Brain pericyte (primary cell): ENCODE measurements at places on chromosomes 1 and 21.

DNA sequence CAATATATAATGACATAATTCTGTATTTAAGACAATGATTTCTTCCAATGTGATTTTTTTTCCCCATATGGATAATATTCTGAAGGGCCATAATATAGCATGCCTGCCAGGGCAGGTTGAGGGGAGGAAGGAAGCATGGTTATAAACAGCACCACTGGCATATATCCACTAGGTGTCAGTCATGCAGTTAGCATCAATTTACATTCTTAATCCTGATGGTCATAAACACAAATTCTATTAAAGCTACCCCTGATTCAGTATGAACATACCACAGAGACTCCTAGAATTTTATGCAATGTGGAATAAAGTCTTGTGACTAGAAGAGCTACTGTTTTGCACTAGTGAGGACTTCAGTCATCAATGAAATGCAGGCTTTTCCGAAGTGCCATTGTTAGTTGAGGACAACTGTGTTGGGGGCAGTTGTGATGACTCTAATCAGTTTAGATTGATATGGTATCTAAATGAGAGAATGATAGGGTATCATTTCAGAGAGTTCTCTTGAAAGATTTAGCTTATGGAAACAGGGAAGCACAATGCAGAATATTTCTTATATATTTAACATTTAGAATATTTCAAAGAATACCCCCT is 342.7 kb upstream of the NR5A2 start:
- peak; percentile 22 for DNase-seq

- DNase-seq = no peak
Measured at GRCh38 chr1:209342441-209343175, 240.9 kb upstream of the CAMK1G start.

DNA sequence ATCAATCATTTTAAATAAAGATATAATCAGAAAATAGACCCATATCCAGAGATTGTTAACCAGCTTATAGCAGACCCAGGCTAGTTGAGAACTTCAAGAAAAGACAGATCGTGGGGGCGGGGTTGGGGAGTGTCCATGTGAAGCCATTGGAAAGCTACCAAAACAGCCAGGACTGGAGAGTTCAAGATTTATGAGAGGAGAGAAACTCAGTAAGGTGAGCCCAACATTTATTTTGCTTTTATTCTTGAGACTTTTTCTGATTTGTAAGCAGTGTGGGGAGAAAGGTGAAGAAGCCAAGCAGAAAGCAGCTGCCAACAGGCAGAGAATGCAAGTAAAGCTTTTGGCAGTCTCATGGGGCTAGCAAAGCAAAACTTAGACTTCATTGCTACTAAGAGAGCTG is 179.9 kb downstream of the VPS13D start:
- DNase-seq = no peak

- no peak for DNase-seq
Measured at GRCh38 chr1:39776400-39776713, 5.2 kb upstream of the OXCT2 start.

DNA sequence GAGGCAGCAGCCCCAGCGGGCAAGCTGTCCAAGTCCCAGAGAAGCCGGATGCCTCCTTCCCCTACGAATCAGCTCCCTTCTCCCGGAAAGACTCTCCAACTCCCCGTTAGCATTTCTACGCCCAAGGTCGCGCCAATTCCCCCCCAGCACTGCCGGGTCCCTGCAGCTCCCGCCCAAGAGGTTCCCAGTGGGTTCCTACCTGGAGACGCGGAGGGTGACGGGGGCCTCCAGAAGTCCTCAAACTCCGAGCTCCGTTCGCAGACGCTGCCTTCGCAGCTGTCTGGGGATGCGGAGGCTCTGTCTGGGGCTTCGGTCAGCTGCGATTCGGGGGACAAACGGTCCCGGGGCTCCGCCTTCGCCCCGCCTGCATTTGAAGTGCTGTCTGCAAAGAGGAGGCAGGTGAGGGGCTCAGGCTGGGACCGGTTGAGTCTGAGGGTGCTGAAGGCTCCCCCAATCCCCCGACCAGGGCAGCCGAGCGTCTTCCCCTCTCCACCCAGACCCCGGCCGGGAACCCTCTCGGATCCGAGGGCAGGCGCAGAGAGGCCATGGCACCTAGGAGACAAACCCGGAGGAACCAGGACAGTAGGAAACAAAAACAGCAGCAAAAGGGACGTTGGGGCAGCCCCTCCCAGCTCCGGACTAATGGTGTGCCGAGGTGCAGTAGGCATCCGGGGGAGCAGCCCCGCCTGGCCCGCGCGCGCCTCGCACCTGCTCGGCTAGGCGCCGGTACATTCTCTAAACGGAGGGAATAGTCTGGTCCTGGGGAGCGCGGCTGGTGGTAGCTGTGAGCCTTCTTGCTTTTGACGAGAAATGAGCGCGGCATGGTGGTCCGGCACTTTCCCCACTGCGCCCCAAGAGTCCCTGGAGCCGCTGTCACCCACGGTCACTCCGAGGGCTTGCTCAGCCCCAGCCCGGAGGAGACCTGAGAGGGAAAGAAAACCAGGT is 3.8 kb downstream of the GFI1 start:
- DNase-seq = no peak

GRCh38 chr1:59025898-59026426 is 242.1 kb upstream of the JUN start:
- DNase-seq = no peak

DNA sequence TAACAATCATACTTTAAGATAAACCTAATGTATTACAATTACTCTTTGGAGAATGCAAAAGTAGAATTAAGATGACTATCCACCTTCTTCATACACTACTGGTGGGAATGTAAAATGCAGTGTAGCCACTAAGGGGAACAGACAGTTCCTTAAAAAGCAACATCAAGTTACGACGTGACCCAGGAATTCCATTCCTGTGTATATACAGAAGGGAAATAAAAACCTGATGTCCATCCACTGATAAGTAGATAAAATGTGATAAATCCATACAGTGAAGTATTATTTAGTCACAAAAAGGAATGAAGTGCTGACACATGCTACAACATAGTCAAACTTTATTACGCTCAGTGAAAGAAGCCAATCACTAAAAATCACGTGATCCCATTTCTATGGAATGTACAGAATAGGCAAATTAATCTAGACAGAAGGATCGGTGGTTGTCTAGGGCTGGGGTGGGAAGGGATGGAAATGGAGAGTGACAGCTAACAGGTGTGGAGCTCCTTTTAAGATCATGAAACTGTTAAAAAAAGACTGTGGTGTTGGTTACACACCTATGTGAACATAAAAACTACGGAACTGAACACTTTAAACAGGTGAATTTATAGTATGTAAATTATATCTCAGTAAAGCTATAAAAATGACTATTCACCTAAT is 42.1 kb downstream of the NRIP1 start:
- DNase-seq = no peak

DNA sequence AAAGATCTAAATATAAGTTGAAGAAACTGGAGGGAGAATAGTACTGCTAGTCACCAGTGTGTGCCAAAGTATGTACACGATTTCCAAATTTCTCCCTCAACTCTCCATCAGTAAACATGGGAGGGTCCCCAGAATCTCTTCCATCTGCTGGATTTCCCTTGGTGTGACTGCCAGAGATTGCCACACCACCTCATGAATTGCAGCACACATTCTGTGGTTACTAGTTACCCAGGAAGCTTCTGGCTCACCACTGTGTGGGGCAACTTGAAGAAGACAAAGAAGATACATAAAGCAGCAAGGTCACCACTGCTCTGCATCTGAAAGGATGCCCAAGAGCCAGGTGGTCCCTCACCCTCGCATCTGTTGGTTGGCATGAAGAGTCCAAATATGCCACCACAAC is 191.7 kb upstream of the ESRRG start:
- no peak for DNase-seq

DNA sequence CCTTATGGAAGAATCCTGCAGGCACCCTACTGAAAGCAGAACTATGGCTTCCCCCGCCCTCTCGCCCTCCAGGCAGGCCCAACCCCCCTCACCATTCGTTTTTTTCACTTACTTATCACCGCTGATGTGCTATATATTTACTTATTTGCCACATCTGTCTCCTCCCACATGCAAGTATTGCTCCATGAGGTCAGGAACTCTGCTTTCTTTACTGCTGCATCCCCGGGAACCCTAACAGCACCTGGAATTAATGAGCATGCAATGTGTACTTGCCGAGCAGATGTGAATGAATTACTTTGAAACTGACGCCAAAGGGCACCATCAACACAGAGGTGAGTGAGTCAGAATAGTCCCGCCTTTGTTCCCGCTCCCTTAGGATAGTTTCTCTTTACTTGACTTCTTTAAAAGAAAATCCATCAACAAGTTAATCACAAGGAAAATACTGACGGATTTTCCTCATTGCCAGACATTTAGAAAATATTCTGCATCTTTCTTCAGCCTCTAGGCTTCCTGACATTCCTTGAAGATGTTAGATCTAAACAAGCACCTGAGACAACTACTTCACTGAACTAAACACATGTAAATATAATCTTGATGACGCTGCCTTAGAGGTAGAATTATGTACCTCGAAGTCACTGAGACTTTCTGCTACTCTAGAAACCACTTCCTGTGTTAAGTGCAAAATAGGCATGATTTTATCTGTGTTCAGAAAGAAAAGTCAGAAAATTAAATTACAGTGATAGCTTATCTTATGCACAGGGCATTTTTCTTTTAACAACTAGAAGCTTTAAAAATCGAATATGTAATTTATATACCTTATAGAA is 17.5 kb upstream of the RAB4A start:
- no peak for DNase-seq

GRCh38 chr1:154716011-154716410 is 108.0 kb upstream of the ADAR start:
- DNase-seq = no peak

- DNase-seq = no peak
Measured at GRCh38 chr1:41599912-41600311, 115.4 kb upstream of the EDN2 start.

DNA sequence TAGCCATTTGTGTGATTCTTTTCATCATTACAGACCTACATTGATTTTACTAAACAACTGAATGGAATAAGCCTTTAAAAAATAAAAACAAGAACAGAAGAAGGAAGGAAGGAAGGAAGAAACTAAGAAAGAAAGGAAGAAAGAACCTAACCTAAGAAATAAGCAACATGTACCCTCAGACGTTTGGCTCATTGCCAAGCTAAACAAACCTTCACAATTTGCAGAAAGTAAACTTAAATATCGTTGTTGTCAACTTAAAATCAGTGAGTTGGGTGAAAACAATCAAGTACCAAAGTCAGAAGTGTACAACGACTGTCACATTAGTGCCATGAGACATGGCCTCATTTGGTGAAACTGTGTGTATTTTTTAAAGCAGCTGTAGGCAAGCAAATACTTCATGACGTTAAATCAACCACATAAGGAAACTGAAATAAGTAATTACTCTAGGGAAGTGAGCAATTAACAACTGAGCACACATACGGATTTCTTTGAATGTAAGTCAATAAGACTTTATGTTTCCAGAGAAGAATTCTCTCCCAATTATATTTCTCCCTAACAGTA is 313.1 kb upstream of the TMPRSS15 start:
- DNase-seq = no peak

- DNase-seq = no peak
Measured at GRCh38 chr1:151668090-151668489, 48.5 kb downstream of the CELF3 start.

DNA sequence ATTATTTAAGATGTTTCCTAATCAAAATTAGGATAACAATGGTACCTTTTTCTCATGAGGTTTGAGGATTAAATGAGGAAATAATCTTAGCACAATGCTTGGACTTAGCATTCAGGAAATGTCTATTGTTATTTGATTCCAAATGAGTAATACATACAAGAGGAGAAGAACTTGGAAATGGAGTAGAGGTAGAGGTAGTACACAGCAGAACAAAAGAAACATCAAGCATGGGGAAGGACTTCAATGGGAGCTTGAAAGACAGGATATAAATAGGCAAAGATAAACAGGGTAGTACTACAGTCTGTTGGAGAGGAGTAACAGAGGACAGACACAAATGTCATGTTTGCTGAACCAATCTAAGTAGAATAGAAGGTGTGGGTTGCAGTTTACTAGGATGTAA is 59.5 kb upstream of the RGS2 start:
- DNase-seq = no peak

GRCh38 chr1:62613325-62613727 is 16.0 kb downstream of the ANGPTL3 start:
- DNase-seq = no peak

GRCh38 chr1:72015006-72015405 is 267.3 kb downstream of the NEGR1 start:
- no peak for DNase-seq

DNA sequence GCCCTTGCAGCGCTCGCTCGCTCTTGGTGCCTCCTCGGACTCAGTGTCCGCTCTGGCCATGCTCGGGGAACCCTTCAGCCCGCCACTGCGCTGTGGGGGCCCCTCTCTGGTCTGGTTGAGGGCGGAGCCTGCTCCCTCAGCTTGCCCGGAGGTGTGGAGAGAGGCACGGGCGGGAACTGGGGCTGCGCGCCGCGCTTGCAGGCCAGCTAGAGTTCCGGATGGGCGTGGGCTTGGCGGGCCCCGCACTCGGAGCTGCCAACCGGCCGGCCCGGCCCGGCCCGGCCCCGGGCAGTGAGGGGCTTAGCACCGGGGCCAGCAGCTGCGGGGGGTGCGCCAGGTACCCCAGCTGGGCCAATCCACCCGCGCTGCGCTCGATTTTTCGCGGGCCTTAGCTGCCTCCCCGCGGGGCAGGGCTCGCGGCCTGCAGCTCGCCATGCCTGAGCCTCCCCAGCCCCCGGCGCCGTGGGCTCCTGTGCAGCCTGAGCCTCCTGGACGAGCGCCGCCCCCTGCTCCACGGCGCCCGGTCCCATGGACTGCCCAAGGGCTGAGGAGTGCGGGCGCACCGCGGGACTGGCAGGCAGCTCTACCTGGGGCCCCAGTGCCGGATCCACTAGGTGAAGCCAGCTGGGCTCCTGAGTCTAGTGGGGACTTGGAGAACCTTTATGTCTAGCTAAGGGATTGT is 217.0 kb upstream of the PKN2 start:
- no peak for DNase-seq
